ENCODE measurements at places on chromosomes 3 and 15.

DNA sequence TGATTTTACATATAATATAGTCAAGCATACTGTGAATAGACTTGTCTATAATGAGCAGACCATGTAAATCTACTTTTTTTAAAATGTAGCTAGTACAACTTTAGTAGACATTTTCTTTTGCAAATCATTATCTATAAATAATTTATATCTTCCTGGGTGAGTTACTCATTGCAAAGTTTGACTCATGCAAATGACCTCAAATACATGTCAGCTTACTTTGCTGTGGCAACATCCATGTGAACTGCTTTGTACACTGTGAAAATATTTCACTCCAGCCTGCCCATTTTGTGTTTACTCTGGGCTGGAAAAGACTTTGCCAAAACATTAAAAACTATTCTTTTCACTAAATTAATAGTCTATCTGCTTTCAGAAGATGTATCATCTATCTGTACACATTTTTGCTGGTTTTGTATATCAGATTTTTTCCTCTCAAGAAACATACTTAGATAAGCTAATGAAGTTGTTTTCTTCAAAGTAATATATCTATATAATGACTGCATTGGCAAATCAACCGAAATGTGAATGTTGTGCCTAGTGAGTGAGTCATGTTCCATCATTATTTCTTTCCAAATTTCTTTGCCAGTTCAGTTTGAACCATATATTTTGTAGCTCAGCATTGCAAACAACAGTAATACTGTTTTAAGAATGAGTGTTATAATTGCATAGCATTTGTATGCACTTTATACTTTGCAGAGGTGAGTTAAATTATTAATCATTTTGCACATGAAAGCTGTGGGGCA lies 26.5 kb downstream of the IGSF10 start:
- no peak for DNase-seq

DNA sequence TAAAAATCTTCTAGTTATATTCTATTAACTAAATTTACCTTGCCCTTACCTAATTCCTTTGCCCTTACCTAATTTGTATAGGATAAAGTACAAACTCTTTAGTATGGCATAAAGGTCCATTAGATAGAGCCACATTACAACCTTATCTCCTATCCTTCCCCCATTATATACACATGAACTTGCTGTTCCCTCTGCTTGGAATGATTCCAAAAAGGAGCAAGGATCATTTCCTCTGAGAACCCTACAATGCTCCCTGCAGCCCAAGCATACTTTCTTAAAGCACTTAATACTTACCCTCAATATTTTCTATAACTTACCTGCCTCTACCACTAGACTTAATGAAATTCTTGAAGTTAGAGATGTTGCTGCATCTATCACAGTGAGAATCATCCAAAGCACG lies 118.9 kb upstream of the CCDC54 start:
- DNase-seq, result no peak

DNA sequence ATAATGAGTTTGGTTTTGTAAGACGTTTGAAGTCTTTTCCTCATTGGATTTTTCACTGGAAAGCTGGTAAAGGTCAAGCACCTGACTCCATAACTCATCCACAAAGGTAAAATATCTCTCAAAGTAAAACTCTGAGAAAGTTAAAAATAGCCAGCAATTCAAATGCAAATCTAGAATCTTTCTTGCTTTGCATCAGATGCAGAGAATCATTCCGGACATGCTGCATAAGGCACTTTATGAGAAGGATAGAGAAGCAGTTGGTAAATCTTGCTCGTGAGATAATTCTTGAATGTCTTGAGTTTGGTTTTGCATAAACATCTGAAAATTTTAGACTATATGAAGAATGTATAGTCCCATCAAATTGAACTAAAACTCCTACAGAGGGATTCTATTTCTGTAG lies 9.1 kb downstream of the KCNMB2 start:
- no peak for DNase-seq

DNA sequence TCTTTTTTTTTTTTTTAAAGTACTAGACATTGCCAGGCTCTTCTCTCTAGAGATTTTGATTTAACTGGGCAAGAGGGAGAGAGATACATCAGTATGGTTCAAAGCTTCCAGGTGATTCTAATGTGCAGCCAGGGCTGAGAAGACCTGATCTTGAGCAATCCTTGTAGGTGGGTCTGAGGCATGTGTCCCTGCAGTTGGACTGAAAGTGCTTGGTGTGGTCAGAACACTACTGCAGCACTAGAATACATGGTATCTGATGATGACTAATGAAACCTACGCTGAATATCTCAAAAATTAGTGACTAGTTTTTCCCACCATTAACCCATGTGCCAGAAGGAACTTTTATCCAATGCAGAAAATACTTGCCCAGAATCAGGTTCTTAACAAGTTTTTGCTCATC lies 34.4 kb upstream of the MYO5C start:
- no peak for DNase-seq

DNA sequence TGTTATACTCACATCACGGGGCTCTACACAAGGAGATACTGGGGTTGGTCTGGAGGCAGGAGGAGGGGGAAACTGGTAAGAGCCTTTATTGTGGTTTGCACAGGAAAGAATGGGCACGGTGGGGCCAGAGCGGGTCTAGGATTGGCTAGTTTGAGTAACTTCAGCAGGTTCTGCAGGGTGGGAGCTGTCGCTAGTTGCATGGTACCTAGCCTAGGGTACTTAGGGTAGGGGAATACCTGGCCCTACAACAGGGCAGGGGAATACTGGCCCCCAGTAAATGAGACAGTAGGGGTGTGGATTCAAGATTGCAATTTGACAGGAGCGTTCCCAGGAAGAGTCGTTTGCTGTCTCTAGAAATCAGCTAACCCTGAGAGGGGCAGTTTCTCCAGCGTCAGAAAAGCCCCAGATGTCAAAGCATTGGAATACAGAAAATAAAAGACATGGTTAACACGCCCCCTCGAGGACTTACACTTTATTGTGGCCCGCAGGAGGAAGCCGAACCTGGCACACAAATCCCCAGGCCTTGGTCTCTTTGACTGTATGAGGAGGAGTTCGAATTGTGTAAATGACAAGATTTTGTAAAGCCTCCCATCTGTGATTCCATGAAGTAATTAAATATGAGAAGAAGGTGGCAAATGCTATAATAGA lies 32.0 kb downstream of the ST8SIA2 start:
- no peak for DNase-seq

GRCh38 chr15:42759093-42759492 lies 22.2 kb upstream of the CDAN1 start:
- no peak for DNase-seq

GRCh38 chr3:48451270-48451669 lies 4.7 kb downstream of the ATRIP start:
- DNase-seq, result no peak

GRCh38 chr15:78641749-78642275 lies 802 bp upstream of the CHRNB4 start:
- DNase-seq, result no peak

DNA sequence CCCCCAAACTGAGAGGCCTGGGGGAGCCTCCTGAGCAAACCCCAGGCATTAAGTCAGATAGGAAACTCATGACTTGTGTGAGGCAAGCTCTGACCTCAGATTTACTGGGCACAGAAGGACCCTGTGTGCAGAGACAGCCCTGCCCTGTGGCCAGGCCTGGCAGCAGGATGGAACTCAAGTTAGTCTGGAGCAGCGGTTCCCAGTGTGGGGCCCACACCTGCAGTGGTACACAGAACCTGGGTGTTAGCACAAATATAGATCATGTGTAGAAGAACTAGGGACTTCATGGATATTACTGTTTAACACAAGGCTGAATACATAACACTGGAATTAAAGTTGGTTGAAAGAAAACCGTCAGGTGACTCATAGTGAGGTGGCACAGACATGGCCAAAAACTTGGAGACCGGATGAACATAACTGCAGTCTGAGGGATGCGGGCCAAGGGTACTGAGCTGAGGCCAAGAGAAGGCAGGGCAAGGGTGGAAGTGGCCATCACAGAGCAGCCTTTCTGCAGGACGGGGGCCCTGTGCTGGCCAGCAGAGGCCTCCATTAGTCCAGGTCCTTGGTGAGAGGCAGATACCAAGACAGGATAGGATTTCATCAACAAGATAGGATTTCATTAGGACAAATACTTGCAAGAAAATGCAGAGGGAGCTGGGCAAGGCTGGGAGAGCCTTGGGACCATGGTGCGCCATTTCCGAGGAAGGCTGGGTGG lies 40.9 kb downstream of the IRAK2 start:
- DNase-seq, result no peak

DNA sequence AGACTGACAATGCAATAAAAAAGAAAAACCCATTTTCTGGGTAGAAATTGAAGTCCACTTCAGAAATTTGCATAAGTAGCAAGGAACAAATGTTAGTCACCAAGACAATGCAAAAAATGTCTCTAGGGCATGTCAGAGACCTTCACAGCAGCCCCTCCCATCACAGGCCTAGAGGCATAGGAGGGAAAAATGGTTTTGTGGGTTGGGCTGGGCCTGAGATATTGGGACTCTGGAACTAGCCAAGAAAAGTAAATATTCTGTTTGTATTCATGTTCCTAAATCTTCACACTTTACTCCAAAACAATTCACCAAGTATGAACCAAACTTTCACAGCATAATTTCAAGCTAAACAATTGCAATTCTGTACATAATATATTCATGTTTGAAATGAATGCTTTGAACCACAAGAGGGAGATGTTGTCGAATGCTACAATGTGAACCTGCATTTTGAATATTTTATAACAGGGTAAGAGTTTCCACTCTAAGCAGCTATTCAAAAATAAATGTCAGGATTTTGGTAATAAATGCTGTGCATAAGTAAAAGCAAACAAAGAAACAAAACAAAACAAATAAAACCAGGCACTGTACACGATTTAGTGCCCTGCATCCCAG lies 429.2 kb downstream of the OTOL1 start:
- no peak for DNase-seq

GRCh38 chr3:38313263-38313662 lies 31.2 kb downstream of the SLC22A14 start:
- no peak for DNase-seq

DNA sequence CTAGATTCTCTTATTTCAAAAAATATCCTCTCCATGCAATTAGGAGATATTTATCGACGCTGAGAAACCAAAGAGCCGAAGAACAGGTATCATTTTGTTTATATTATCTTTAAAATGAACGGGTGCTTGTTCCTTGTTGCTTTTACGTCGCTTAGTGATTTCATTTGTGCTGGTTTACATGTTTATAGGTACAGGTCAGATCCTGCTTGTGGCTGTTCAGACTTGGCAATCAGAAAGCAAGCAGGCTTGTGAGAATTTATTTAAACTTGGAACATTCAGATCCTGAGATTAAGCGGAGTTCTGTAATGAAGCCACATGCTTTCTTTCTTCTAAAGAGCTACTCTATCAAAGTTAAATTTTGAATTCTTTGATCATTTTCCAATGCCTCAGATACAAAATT lies 43.0 kb upstream of the ATP2C1 start:
- no peak for DNase-seq

- no peak for DNase-seq
These were observed 220.5 kb upstream of the ADAMTS9 start for GRCh38 chr3:64908251-64908685.

- no peak for DNase-seq
These were observed 66.7 kb downstream of the PLD1 start for GRCh38 chr3:171743327-171744157.

DNA sequence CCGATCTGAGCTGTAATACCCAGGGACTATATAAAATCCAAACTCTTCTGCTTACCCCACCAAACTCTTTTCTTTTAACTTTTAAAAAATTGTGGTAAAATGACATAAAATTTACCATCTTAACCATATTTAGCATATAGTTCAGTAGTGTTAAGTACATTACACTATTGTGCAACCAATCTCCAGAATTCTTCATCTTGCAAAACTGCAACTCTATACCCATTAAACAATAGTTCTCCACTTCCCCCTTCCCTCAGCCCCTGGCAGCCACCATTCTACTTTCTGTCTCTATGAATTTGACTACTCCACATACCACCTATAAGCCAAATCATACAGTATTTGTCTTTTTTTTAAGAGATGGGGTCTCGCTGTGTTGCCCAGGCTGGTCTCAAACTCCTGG lies 38.7 kb downstream of the SENP8 start:
- no peak for DNase-seq

DNA sequence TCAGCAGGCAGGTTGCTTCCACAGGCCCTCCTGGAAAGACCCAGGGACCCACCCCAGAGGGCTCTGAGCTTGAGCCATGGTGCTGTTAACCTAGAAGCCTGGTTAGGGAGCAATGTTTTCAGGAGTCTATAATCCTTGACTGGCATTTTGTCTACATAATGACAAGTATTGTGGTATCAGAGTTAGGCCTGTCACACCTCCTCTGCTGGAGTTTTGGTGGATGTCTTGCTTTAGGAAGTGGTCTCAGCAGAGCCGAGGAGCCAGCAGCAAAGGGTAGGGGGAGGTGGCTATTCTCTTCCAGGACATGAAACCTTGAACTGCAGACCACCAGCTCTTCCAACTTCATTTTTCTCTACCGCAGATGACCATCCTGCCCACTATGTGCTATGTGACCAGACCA lies 76.1 kb downstream of the CLSTN2 start:
- no peak for DNase-seq

DNA sequence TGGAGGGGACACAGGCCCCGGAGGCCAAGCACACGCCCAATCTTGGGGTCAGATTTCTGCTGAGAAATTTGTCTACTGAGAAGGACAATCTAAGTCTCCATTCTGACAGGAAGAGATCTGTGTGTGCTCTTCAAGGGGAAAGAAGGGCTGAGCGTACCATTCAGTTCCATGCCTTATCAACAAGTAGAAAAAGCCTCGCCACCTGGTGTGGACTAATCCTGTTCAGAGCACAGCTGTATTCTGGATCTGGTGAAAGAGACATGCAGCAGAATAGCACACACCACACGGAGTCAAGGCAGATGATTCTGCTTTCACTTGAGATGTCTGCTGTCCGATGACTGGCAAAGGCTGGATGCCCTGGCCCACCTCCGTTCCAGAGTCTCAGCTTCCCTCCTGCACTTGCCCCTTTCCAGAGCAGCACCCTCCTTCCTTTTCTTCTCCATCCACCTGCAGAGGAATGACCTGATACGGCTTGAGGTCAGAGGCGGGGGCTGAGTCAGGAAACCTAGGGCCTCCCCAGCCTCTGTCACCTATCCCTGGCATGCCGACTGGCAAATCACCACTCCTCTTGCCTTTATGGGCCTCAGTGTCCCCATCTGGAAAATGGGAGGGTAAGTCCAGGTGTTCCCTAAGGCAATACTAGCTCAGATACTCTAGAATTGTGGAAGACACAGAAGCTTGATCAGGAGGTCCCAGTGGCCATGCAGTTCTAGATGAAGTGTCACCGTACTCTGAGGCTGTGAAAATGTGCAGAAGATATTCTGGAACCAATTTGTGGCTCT lies 36.9 kb upstream of the CTSH start:
- no peak for DNase-seq

GRCh38 chr3:55579496-55579895 lies 92.4 kb upstream of the WNT5A start:
- DNase-seq, result no peak

DNA sequence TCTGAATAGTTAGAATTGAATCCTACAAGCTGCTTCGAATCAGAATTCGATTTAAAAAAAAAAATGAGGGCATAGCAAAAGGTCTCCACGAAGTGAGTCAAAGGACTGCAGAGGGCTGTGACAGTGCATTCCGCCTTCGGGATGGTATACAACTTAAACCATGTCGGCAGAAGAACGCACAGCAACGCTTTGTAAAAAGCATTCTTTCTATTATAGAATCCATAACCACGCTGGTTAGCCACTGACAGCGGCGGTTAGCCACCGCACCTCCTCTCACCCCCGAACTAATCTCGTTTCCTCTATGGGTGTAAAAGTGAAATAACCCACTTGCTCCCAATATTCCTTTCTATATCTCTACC lies 664 bp upstream of the PIK3CA start:
- DNase-seq, result peak; percentile 63

- DNase-seq, result no peak
These were observed 127.4 kb downstream of the TFG start for GRCh38 chr3:100836661-100837060.

- no peak for DNase-seq
These were observed 278.5 kb upstream of the ONECUT1 start for GRCh38 chr15:53068636-53069035.

All from stimulated activated CD4-positive, alpha-beta T cell treated with anti-CD3 and anti-CD28 coated beads, Interleukin-1b, Interleukin-23, amount 100 ng/mL, for 48 hours (primary cell).